Amniotic stem cell (primary cell): ENCODE measurements at places on chromosomes 1 and 21.

DNA sequence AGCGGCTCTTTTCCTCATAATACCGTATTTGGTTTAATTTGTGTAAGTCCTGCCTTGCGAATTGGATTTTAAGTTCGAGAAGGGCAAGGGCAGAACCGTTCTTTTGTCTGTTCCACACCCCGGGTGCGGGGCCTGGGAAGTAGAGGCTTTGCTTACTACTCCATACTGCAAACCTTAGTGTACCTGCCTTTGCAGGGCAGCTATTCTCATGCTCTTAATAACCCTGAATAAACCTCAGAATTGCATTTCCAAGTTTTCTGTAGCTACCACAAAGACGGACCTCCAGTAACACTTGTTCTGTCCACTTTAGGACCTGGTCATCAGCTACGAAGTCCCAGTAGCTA lies 657 bp upstream of the HNRNPU start:
- DNase-seq, result no peak

GRCh38 chr1:46456411-46456963 lies 33.1 kb upstream of the DMBX1 start:
- no peak for DNase-seq

DNA sequence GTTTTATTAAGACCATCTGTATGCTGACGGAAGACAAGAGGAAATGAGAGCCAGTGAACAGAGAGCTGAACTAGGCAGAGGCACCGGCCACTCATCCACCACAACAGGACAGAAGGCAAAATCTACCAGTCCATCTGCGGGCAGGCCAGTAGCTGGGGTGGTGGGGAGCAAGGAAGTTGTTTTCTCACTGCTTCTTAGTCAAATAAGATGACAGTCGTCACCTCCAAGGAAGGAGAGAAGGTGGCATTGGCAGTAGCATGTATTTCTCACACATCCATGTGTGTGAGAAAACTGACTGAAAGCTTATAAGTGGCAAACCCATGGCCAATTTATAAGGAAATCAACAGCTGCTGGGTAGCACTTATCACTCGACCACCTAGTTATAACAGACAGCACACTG lies 8.2 kb downstream of the TTC13 start:
- no peak for DNase-seq

DNA sequence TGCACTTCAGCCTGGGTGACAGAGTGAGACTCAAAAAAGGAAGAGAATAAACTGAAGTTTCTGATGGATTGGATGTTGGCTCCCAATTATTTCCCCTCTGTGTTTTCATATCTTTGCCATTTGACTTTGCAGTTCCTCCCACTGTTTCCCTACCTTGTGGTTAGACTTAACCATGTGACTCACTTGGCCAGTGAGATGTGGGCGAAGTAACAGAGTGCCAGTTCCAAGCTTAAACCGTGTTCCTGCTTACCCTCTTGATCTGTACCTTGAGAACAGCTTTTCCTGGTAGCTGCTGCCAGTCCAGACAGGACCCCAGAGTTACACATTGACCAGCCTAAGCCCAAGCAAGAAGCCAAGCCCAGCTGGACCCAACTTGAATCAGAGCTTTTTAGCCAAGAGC lies 323.4 kb downstream of the LTN1 start:
- no peak for DNase-seq

GRCh38 chr1:159881622-159882526 lies 18.1 kb downstream of the CFAP45 start:
- peak; percentile 45 for DNase-seq

- no peak for DNase-seq
Measured at GRCh38 chr1:6154525-6155319, 25.4 kb downstream of the CHD5 start.

DNA sequence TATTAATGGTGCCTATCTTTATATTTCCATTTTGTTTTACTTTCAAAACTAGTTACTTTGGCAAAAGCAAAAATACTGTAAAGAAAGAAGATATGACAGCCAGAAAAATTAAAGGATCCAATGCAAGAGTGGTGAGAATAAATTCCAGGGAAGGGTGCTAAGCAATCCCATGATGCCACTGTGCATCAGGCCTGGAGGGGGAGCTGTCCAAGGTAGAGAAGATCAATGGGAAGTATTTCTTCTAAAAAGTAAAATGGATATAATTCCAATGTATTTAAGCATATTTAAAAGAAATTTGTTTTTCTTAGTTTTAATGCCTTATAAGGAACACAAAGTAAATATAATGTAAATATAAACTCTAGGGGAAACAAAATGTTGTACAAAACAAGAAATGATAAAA lies 1382.2 kb upstream of the B3GALT2 start:
- no peak for DNase-seq

GRCh38 chr1:56672579-56672978 lies 27.5 kb downstream of the PRKAA2 start:
- DNase-seq, result no peak

- DNase-seq, result no peak
Measured at GRCh38 chr21:43912500-43912899, 47.5 kb downstream of the AGPAT3 start.

GRCh38 chr1:7265771-7266371 lies 480.6 kb downstream of the CAMTA1 start:
- peak; percentile 12 for DNase-seq

- DNase-seq, result no peak
Measured at GRCh38 chr1:183390561-183390960, 27.6 kb downstream of the NMNAT2 start.

DNA sequence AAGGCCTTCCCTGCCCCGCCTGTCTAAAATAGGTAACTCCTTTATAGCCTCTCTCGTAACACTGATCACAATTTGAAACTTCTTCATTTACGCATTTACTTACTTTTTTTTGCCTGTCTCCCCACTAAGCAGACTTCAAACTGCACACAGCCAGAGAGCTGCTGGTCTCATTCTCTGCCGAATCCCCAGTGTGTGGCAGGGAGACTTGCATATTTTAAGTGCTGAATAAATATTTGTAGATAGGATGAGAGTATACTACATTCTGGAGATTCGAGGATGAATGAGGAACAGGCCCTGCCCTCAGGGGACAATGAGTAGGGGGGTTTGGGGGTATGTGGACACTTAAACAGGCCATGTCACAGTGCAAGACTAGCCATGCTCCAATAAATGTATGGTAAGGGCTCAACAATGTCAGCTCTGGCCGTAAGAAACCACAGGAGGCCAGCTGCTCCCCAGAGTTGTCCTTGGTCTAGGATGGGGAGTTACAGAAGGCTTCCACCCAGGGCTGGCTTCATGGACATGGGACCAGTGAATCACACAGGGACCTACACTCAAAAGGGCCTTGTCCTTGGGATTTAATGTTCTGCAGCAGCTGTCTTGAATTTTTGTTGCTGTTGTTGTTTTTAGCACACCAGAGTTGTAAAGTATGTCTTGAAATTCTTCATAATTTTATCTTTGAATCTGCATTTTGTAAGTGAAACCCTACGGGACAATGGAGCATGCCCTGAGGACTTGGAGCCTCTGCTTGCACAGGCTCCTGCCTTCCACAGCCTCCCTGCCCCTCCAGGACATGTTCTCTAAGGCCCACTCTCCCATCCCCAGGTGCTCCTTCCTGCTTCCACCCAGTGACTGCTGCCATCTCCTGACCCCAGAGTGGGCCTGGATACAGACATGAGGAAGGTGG lies 8.5 kb downstream of the DIO1 start:
- DNase-seq, result no peak

DNA sequence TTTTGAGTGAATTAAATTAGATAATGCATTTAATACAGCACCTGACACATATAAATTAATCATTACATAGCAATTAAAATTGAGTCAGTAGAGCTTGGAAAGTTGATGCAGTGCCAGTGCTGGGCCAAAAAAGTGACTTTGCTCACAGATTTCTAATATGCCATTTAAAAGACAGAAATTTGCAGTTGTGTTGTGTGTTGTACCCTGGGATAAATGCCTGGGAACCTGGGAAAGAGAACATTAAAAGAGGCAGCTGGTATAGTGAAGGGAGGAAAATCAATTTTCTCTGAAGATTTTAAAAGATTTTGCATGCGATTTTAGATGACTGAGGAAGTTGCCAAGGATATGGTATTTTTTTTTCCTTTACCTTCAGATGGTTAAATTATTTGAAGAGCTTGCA lies 10.9 kb upstream of the CFH start:
- DNase-seq, result no peak

GRCh38 chr1:54138994-54139393 lies 13.8 kb downstream of the CDCP2 start:
- DNase-seq, result no peak

- no peak for DNase-seq
Measured at GRCh38 chr1:235632506-235633401, 16.8 kb downstream of the GNG4 start.

DNA sequence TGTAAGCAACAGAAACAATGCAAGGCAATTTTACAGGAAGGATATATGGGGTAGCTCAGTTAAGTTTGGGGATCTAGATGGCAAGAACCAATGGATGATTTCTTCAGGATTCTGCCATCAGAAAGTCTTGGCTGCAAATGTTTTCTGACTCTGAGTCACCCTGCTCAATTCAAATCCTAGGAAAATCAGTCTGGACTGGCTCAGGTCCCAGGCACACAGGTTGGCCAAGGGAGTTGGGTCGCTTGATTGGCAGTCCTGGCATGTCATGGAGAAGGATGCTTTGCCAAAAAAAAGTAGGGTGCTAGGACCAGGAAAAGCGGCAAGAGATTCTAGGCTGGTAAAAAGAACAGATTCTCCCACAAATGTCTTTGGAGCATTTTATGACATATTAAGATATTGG lies 28.9 kb upstream of the S1PR1 start:
- DNase-seq, result no peak

- DNase-seq, result no peak
Measured at GRCh38 chr21:23955135-23955843, 1652.0 kb downstream of the MRPL39 start.

GRCh38 chr1:218463194-218464156 lies 118.3 kb downstream of the TGFB2 start:
- DNase-seq, result no peak

DNA sequence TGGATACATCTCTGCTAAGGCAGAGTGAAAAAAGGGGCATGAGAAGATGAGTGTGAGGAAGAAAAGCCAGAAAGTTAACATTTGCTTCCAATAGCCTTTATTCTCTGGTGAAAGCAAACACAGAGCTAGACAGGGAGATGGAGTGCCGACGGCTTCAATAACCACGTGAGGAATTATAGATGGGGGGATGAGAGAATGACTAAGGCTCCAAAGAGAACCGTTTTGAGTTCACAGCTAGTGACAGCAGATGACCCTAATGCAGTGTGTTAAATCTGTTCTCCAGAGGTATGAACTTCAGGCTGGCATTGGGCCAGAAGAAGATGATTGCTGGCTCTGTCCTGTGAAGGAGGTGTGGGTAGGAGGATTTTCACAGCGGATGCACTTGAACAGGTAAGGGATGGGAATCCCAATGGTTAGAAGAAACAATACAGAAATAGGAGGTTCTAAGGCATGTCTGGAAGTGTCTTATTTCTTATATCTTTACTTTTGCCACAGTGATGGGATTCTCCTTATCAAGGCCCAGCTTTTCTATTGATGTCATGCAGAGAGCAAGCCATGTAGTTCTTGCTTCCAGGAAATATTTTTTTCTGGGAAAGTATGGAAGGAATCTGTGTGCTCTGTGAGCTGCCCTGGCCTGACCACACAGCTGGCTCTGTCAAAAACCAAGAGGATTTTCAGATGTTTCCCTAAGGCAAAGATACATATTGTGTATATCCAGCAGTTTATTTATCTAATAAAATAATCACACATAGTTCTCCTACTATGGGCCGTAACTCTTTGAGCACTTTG lies 573.8 kb downstream of the LTN1 start:
- DNase-seq, result no peak

GRCh38 chr21:33237486-33237885 lies 7.7 kb downstream of the IFNAR2 start:
- no peak for DNase-seq

DNA sequence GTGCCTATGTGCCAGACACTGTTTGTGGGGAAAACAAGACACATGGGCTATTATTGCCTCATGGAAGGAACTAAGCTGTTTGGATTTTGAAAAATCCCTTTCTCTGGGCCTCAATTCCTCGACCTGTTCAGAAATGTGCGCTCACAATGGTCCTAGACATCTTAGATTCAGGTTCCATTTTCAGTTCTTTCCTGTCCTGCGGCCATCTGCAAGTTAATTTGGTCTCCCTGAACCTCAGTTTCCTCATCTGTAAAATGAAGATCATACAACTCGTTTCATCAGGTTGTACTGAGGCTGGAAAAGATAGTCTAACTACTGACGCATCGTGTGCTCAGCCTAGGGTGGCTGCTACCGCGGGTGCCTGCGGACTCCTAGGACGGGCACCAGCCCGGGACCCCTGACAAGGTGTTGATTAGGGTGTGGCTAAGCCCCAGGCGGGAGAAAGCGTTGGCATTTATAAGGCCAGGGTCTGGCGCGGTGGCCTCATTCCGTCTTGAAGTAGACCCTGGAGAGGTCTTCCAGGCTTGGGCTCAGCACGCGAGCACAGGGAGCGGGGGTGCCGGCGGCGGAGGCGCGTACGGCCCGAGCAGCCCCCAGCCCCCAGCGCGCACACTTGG lies 493 bp upstream of the ELOA start:
- DNase-seq, result no peak

- DNase-seq, result no peak
Measured at GRCh38 chr1:63817152-63817667, 43.4 kb downstream of the ROR1 start.

DNA sequence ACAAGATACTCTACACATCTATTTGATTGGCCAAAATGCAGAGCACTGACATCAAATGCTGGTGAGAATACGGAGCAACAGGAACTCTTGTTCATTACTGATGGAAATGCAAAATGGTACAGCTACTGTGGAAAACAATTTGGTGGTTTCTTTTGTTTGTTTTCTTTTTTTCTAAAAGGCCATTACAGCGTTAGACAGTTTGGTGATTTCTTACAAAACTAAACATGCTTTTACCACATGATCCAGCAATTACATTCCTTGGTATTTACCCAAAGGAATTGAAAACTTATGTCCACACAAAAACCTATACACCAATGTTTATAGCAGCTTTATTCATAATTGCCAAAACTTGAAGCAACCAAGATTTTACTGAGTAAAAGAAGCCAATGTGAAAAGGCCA lies 66.4 kb upstream of the FBXO28 start:
- no peak for DNase-seq

- DNase-seq, result no peak
Measured at GRCh38 chr21:25186273-25186672, 421.0 kb downstream of the MRPL39 start.

DNA sequence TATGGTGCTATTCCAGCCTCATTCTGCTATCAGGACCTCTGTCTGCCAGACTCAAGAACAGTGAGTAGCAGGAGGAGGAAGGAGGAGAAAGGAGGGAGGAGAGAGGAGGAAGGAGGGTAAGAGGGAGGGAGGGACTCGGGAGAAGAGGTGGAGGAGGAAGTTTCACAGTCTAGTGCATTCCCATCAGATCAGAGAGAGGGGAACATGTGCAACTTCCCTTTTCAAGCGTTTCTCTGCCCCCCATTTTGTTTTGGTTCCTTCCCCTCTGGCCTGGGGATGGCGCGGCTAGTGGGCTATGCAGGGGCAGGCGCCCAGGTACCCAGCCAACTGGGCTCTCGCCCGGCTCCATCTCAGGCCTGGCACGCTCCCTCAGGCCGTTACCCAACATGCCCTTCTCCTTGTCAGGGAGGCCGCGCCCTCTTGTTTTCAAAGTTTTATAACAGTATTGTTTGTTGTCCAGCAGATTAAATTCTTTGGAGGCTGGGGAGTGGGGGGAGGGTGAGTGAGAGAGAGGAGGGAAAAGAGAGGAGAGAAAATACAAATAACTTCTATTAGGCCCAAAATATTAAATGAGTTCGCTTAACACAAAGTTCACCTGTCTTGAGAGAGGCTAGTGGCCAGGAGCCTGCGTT lies 56.0 kb downstream of the CD46 start:
- DNase-seq, result no peak
